ENCODE measurements at places on chromosomes 5 and 9.

DNA sequence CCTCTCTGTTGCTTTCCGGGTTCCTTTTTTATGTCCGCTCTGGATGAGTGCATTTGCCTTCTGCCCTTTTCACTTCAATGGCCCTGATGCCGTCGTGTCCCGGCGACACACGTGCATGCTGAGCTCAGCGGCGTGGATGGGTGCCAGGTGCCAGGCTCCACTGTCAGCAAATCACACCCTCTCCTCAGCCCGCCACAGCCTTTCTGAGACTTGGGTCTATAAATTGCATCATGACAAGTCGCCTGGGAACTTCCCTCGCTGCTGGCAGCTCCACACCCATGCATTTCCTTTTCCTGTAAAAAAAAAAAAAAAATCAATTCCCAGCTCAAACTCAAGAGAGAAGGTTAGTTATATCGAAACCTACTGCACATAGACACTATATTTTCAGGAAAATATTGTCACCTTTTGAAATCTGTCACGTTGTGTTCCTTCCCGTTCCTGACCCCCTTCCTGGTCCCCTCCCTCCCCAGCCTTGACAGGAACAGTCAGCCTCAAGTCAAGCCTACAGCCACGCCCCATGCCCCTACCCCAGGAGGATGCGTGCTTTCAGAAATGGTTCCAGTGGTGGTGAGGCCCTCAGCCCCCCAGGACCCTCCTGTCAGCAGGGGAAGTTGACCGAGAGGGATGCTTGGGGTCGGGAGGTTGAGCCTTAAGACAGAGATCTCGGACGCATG is 110.3 kb upstream of the PTCH1 start:
- no peak for DNase-seq

GRCh38 chr5:159663986-159664385 is 252.3 kb upstream of the ADRA1B start:
- no peak for DNase-seq

DNA sequence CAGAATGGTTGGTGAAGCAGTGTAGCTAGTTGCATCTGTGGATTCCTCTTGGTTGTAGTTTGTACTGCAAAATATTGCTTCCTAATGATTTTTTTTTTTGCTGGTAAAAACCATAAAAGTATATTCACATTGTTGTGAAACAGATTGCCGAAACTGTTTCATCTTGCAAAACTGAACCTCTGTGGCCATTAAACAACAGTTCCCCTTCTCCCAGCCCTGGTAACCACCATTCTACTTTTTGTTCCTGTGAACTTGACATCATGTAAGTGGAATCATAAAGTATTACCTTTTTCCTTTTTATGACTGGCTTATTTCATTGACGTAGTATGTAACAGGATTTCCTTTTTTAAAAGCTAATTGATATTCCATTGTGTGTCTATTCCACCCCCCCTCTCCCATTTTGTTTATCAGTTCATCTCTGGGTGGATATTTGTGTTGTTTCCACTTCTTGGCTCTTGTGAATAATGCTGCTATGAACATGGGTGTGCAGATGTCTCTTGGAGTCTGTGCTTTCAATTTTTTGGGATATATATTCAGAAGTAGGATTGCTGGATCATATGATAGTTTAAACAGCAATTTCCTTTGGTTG is 11.8 kb downstream of the SUB1 start:
- DNase-seq = no peak

- no peak for DNase-seq
These were observed 14.8 kb downstream of the NCS1 start for GRCh38 chr9:130186839-130187522.

DNA sequence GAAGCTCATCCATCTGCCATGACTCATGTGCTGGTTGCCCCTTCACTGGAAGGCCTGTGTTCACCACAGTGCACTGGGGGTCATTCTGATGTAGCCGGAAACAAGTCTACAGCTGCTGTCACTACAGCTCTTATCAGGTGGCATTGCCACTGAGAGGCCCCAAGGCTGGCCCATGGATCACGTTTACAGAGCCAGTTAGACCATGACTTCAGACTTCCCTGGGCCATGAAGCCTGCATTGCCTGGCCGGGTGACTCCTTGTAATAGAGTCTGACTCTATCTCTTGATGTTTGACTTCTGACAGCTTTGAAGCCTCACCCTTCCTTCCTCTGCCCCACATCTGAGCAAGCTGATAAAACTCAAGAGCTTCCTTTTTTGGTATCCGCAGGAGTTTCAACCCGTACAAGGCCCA is 473.5 kb upstream of the DAP start:
- DNase-seq = no peak

DNA sequence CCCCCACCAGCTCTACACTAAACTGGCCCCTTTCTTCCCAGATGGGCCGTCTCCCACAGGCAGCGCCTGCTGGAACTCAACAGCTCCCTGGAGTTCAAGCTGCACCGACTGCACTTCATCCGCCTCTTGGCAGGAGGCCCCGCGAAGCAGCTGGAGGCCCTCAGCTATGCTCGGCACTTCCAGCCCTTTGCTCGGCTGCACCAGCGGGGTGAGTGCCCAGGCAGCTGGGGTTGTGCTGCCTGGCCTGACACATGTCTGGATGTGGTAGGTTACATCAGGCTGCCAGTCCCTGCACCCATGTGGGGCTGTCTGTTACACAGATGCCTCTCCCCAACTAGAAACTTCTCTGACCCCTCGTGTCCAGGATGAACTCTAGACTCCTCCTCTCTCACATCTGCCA is 9.8 kb downstream of the NHP2 start:
- no peak for DNase-seq

DNA sequence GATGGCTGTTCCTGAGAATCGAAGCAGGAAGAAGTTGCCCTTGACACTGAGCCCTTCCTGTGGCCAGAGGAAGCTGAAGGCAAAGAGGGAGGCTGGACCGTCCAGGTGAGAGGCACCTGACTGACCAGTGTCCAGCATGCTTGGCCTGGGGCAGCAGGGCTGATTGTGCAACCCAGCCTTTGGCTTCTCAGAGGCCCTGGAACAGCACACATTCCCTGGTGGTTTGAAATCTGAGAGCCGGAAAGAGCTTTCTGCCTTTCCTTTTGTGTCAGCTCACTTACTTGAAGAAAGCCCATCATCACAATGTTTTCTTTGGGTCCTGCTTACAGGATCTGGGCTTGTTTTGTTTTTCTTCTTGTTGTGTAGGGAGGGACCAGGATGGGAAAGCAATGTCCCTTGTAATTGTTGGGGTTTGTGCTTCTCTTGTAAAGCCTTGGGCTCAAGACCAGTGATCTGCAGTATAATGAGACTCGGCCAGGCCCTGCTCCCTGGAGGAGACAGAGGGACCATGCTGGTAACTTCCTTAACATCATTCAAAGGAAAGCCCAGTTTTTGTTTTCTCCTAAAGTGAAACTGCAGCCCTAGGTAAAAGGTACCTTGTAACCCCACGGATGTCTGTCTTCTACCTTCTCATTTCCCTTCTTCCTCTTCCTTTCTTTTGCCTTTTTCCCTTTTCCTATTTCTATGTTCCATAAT is 213.7 kb downstream of the NXNL2 start:
- no peak for DNase-seq

GRCh38 chr9:6829027-6829426 is 71.3 kb downstream of the KDM4C start:
- DNase-seq = no peak

- DNase-seq = no peak
These were observed 5.8 kb downstream of the C5orf22 start for GRCh38 chr5:31537851-31538250.

- no peak for DNase-seq
These were observed 31.8 kb downstream of the FAXDC2 start for GRCh38 chr5:154818471-154819116.

All from stimulated activated CD8-positive, alpha-beta memory T cell treated with anti-CD3 and anti-CD28 coated beads, Interleukin-4, amount 100 ng/mL, for 1 hour (primary cell).